ENCODE measurements at places on chromosomes 6 and 20.

DNA sequence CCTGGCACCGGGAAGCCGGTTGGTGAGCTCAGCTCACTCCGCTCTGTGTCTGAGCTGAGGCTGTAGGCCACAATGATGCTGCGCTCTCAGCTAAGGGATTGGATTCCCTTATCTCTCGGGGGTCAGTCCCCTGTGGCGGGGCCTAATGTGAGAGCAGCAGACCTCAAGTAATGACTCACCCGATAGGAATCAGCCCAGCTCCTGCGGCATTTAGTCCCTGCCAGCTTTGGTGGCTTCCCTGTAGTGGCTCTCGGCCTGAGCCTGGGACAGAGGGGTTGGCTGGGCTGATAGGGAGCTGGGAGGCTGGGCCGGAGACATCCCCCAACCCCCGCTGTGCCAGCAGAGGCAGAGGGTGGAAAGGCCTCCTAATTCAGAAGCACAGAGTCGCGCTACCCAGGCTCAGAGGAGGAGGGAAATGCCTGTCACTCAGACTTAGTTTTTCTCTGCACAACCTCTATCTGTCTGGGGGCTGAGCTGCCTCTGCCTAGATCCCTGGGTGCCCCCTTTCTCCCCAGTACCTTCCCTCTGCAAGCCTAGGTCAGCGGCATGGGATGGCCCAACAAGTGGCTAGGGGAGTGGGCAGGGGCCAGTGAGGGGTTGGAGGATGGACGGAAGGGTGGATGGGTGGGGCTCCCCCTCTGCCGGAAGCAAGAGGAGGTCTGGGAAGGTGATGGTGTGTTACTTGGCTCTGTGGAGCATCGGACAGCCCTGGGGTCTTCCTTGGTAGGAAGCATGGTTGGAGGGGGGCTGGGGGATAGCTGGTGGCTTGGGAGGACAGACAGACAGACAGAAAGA, 92.2 kb downstream of the CDH22 start:
- no peak for DNase-seq

DNA sequence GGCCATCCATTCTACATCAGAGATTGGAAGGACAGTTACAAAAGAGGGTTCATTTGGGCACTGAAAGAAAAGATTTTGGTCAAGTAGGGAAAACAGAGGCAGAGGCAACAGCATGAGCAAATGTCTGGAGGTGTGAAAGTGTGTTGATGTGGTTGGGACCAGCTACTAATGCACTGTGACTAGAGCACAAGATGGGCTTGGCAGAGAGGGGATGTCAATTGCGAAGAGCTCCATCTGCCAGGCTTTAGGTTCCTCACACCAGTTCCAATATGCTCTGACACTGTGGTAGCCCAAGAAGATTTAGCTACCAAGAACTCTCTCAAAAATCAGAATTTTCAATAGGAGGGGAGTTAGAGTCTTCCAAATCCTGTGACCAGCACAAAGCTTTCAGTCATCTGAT, 42.1 kb downstream of the TRAF3IP2 start:
- no peak for DNase-seq

DNA sequence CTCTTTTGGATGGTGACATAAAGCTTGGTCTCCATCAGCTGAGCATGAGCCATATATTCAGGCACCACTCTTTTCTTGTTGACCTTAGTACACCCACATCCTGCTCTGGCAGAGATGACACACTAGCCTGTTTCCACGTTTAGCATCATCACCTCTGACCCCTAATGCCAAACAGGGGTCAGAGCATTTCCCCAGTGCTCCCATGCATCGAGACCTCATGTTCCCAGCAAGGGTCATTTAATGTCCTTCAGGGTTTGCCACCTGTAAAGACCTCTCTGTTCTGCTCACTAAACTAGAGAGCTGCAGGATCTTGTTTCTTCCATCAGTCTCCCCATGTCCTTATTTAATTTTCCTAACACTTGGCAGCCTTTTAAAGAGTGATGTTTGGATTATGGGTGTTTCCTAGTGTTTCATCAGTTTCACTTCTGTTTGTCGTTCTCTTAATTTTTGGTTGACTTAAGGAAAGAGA, 97.5 kb downstream of the AIG1 start:
- DNase-seq, result no peak

- peak; percentile 57 for DNase-seq
These were observed at the start of gene SRSF12 for GRCh38 chr6:89117211-89118108. Gene SRSF12, minus strand, starts transcription at chr6:89118071. Its CDS starts 184 bp downstream, at chr6:89117887.

GRCh38 chr20:16916165-16916564, 168.0 kb downstream of the OTOR start:
- DNase-seq, result no peak

DNA sequence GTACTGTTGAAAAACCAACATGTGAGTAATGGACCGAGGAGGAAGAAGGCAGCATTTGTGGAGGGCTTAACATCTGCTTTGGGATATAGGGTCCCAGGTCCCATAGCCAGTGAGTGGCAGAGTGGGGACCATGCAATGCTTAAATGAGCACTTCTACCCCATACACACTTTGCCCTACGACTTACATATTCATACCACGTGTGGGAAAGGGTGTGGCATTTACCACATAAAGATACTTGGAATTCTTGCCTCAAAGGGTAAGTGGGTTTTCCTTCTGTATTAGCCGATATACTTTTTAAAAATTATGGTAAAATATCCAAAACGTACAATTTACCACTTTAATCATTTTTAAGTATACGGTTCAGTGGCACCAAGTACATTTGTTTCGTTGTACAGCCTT, 199.3 kb downstream of the BACH2 start:
- DNase-seq, result no peak

GRCh38 chr20:15039088-15039752, 701.8 kb upstream of the FLRT3 start:
- no peak for DNase-seq

GRCh38 chr20:62659488-62660239, 17.4 kb downstream of the SLCO4A1 start:
- no peak for DNase-seq

- DNase-seq, result no peak
These were observed 15.7 kb downstream of the SASH1 start for GRCh38 chr6:148358196-148358785.

- DNase-seq, result peak; percentile 83
These were observed 28.5 kb upstream of the DTNBP1 start for GRCh38 chr6:15691250-15691869.

- DNase-seq, result no peak
These were observed 36.2 kb downstream of the TGM3 start for GRCh38 chr20:2331901-2332565.

DNA sequence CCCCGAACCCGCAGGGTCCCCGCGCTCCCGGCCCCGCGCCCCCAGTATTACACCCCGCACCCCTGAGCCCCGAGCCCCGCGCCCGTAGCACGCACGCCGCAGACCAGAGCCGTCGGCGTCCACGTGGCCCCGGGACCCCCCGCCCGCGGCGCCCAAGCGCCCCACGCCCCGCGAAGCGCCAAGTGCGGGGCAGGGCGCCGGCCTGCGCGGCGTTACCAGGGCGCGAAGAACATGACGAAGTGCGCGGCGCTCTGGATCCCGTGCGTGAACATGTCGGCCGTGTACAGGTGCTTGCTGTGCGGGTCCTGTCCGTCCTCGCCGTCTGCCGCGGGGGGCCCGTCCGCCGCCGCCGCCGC, 312 bp downstream of the TXNDC5 start:
- DNase-seq, result no peak

GRCh38 chr6:114119056-114119455, 148.1 kb upstream of the HDAC2 start:
- no peak for DNase-seq

DNA sequence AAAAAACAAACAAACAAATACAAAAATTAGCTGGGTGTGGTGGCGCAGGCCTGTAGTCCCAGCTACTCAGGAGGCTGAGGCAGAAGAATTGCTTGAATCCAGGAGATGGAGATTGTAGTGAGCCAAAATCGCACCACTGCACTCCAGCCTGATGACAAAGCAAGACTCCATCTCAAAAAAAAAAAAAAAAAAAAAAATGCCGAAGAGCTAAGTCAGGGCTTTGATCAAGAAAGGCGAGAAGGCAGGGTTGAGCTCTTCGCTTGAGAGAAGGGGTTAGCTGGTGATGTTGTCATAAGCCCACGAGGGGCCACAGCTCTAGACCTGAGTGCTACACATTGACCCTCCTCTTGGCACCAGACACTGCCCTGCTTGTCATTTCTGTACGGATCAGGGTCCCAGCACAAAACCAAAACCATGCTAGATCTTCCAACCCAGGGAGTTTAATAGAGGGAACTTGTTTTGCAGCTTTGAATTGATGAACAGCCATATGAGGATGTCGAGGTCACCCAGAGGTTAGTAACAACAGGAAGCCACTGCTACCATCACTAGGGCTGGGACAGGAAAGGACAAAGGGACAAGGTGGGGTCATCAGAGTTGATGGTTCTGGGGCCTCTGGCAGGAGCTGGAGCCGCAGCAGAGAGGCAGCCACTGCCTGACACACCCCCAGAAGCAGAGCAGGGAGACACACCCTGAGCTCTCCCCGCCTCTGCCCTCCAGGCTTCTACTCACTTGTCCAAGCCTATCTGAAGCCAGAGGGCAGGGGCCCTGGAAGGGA, 122.7 kb downstream of the SNX5 start:
- no peak for DNase-seq

- DNase-seq, result no peak
These were observed 513.4 kb downstream of the KIF16B start for GRCh38 chr20:16059841-16060240.

- no peak for DNase-seq
These were observed 5.3 kb downstream of the ARHGAP18 start for GRCh38 chr6:129704708-129705107.

DNA sequence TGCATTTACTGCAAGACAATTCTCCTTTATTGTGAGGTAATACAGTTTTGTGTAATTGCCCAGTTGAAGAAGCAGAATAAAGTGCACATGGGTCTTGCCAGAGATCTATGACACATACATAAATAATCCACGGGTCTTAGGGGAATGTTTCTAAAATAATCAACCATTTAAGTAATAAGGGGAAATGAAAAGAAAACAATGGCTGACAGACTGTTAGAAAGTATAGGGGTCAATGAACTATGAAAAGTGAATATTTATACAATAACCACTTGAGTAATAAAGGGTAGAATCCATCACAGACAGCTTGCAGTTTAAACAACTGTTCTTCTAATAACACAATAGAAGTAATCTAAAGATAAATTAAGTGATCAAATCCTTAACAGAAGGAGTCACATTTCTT, 477.2 kb downstream of the EYS start:
- DNase-seq, result no peak

DNA sequence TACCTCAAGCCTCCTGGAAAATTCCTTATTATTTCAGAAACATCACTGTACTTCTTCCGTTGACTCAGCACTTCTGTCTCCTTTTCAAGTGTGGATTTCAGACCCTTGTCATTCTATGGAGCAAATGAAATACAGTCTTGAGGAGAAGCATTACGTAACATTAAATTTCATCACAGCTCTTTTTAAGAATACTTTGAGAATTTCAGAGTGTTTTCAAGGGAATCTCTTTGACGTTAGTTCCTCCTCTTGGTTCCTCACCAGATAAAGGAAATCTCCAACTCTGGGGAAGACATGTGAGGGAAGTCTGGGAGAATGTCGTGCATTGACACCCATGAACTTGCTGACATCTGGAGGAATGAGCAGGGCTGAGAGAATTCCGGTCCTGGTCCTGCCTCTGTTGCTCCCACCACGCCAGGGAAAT, 32.3 kb downstream of the UST start:
- DNase-seq, result no peak

- no peak for DNase-seq
These were observed 937 bp downstream of the ZNF318 start for GRCh38 chr6:43368259-43369160.

DNA sequence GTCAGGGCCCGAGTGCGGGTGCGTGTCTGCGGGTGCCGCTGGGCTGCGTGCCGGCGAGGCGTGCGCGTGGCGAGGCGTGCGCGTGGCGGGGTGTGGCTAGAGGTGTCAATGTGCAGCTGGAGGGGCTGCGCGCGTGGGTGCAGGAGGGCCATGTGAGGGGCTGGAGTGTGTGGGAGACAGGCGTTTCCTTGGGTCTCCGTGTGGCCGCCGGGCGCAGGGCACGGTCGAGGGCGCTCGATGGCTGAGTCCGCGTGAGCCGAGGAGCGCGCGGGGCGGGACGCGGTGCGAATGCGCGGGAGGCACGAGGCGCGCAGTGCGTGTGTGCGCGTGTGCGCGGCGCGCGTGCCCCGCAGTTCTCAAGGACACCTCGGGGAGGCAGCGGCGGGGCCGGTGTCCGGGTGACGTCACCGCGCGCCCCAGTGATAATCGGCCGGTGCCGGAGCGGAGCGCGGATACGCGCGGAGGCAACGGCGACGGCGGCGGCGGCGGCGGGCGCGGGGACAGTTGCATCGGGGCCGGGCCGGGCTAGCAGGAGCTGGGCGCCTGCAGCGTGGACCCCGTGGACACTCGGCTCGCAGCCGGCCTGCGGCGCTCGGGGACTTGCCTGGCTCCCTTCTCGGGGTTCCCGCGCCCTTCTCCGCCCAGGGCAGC, 38.7 kb downstream of the YTHDF1 start:
- peak; percentile 49 for DNase-seq

GRCh38 chr6:44111434-44112417, 15.5 kb downstream of the MRPL14 start:
- no peak for DNase-seq

DNA sequence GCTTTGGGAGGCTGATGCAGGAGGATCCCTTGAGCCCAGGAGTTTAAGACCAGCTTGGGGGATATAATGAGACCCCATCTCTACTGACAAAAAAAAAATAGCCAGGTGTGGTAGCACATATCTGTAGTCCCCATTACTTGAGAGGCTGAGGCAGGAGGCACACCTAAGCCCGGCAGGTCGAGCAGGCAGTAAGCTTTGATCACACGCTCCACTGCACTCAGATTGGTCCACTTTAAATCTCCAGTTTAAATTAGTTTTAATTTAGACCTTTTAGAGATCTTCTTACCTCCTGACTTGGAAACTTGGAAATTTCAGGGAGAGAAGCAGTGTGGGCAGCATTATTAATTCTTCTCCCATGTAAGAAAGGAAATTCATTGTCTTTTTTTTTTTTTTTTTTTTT, 16.8 kb upstream of the PLCB4 start:
- no peak for DNase-seq

- no peak for DNase-seq
These were observed 4.9 kb downstream of the FOXC1 start for GRCh38 chr6:1614448-1615150.

DNA sequence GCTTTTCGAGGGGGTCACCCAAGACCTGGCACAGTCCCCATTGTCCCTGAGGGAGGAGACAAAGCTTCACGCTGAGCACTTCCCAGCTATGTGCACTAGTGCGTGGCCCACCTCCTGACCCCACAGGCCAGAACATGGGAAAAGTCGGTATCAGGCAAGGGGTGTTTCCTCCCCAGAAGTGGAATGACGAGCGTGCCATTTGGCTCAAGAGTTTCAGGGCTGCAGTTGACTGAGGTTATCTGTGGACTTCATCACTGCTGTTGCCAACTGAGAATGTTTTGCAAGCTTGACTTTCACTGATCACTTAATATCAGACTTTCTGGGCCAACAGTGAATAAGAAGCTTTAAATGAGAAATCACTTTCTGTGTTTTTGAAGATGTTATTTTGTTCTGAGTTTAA, 137.0 kb upstream of the AFDN start:
- no peak for DNase-seq
